ENCODE measurements at places on chromosomes 3 and 15.

GRCh38 chr15:74543043-74543422 is 2.0 kb downstream of the ARID3B start:
- DNase-seq = no peak

DNA sequence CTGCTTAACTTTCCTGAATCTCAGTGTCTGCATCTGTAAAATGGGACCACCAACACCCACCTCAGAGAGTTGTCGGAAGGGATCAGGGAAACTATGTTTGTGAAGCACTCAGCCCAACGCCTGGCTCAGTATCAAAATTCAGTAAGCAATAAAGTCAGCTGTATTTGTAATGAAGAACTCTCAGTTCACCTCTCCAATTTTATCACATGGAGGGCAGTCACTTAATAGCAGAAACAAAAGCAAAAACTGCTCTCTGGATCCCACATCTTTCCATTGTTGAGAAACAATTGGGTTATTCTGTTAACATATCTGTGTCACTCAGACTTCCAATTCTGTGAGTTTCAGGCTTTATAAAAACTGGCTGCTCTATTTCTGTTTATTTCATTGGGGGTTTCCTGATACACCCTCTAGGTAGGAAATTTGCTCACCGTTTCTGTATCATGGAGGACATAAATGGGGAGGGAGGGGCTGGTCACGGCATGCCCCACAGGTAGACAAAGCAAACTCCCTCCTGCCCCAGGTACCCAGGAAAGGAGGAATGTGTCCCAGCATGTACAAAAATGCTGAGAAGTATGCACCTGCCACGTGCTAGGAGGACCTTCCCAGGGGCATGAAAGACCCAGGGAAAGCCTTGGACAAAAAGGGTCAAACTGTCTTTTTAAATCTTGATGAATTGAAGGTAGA is 81.4 kb upstream of the LMOD3 start:
- DNase-seq = no peak

GRCh38 chr15:51751697-51752683 is 593 bp downstream of the TMOD2 start:
- DNase-seq = no peak

GRCh38 chr3:48695393-48695753 is 9.7 kb upstream of the NCKIPSD start:
- DNase-seq = no peak

DNA sequence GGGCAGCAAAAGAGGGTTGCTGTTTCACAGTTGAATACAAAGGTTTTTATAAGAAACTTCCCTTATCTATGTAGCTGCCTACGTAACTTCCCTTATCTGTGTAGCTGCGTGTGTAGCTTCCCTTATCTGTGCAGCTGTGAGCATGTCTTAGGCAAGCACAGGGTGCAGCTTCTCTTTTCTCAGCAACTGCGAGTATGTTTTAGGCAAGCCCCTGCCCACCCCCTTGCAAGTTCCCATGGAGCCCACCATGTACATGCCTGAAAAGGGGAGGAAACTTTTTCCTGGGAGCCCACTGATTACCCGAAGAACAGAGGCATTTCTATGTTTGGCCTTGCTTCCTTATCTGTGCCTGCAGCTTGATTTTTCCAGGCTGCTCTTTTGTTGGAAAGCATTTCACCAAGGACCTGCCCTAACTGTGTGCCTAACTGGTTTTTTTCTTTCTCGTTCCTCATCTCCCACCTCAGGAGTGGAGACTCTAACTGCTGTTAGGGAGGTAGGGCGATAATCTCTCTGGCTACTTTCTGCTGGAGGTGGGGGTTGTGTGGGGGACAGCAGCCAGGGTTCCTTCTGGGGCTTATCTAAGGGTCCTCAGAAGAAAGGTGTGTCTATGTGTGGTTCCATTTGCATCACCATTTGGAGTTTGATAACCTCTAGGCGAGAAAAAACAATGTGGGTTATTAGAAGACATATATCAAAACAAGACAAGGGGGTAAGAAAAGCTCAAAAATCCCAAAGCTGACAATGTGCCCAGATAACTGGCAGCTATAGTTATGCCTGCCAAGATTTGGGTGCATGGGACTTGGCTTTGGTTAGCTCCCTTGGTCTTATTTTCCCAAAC is 26.0 kb downstream of the SORD start:
- no peak for DNase-seq

DNA sequence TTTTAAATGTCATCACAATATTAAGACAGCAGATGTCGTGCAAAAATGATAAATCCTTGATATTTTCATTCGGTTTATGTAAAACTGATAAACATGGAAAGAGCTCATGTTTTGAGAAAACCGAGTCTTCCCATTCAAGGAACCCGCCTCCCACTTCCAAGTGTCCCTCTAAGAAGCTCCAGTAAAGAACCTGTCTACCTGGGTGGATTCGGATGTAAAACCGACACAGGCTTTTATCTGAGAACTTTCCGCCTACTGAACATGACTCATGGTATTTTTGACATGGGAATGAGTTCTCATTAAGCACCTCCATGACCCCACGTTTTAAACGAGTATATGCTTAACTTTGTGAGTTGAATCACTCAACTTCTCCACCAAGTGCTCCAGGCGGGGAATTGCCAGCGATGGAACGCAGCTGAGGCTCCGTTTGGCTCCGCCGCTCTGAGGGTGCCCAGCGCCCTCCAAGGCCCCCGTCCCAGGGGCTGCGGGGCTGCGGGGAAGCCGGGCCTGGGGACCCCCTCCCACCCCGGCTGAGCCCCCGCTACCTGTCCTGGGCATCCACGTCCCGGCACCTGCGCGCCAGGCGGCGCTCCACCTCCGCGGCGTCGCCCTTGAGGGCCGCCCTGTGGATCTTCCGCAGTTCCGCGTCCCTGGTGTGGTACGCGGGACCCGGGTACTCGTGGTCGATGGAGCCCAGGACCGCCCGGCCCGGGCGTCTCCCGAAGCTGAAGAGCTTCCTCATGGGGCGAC is 119.9 kb downstream of the LMLN start:
- peak; percentile 72 for DNase-seq

GRCh38 chr3:51568036-51568435 is 29.5 kb downstream of the RAD54L2 start:
- DNase-seq = no peak

DNA sequence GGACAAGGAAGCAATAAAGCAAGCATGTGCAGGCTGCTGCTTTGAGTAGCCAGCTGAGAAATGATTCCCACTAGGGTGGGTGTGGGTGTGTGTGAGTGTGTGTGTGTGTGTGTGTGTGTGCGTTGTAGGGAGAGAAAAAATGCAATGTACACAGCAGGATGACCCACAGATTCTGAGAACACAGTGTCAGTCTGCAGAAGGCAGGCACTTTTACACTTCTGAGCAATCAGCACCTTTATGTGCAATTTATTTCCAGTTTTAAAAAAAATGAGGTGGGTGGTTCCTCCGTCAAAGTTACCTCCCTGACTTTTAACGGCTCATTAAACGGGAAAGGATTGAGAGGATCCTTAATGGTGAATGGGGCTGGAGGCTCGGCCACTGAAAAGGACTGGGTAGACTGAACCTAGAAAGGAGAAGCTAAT is 38.5 kb upstream of the LIPC start:
- DNase-seq = no peak

DNA sequence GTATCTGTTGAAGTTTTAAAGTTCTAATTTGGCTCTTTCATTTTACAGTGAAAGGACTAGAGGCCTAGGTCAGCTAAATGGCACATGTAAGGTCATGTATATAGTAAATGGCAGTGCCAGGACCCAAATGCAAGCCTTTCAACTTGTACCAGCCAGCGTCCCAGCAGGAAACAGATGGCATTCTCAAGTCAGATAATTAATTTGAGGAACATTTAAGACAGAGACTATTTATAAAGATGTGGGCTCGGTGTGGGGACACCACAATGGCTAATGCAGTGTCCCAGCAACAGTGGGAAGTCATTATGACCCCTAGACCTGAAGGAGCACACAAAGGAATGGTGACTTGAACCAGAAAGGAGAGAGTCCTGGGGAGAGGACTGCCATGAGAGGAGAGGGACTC is 6.1 kb downstream of the MINDY4B start:
- DNase-seq = no peak

- no peak for DNase-seq
Observed at GRCh38 chr3:195172039-195172684, 98.8 kb downstream of the XXYLT1 start.

DNA sequence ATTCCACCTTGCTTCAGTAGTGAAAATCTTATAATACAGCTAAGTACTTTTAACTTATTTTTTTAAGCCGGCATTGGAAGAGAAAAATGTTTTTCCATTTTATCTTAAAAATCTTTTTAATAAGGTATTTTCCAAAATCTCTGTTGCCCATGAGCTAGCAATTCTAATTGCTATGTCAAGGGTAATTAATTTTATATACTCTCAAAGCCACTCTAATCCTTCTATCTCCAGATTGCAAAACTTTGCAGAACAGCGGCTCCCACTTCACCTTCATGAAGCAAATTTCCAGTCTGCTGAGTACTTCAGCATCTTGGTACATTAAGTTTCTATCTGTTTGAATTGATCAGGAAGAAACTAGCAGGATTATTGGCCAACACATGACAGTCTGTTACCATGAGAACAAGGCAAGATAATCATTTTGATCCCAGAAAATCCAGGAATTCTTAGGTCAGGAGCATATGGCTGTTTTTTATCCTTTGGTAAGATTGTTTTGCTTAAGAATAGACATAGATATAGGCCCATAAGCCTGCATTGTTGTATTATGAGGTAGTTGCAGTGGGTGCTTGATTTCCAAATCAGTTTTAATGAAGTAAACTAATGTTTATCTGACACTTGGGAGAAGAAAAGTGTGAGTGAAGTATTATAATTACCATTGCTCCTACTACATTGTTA is 6.0 kb downstream of the TIPARP start:
- no peak for DNase-seq

DNA sequence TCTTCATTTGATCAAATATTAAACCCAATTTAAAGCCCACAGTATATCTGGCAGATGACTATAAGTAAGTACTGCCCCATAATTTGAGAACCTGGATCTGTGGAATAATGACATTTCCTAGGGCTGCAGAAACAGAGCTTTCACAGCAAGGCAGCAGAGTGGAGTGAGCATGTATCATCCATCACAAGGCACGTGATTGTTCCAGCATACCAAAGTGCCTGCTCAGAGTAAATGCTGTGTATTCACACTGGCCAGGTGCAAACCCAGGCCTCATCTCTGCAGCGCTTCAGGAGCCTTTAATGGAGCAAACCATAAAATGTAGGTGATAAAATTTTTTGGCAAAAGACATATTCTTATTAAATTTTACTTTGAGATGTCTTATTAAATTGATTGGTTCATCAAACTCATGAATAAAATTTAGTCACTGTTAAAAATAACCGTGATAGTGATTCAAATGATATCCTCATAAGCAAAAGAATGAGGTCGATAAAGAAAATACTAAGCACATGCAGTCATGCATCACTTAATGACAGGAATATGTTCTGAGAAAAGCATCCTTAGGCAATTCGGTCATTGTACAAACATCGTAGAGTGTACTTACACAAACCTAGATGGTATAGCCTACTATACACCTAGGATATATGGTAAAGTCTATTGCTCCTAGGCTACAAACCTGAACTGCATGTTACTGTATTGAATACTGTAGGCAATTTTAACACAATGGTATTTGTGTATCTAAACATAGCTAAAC is 99.3 kb upstream of the SLC24A5 start:
- DNase-seq = no peak

GRCh38 chr3:152621967-152622810 is 212.7 kb upstream of the P2RY1 start:
- DNase-seq = no peak

- no peak for DNase-seq
Observed at GRCh38 chr15:80326270-80326669, 74.3 kb upstream of the CTXND1 start.

DNA sequence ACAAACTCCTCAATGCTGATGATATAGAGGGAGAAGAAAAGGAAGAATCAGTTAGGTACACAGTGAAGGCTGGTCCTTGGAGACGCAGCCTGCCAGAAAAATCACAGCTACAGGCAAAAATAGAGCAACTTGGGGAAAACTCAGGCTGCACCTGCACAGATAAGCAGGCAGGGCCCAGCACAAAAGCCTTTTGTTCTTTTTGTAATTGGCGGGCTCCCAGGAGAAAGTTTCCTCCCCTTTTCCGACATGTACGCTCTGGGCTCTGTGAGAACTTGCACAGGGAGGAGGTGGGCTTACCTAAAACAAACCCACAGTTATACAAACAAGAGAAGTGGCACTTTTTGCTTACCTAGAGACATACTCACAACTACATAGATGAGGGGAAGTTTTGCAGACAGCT is 813.4 kb upstream of the EPHA6 start:
- DNase-seq = no peak

DNA sequence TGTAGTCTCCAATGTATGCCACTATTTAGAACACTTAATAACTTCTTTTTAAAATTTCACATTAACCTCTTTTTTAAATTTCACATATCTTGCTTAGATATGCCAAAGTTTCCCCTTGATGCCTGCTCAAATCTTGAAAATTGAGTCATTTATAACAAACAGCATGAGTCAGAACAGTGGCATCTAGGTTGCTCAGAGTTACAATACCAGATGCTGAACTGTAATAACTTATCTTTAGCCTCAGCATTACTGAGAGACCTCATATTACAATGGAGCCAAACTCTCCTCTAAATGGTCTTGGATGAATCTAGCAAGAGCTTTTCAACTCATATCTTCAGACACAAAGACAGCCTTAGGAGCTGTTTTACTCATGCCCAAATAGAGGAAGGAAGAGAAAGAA is 439.3 kb upstream of the ARPP21 start:
- DNase-seq = no peak

GRCh38 chr3:33749546-33750210 is 31.6 kb upstream of the CLASP2 start:
- DNase-seq = no peak

DNA sequence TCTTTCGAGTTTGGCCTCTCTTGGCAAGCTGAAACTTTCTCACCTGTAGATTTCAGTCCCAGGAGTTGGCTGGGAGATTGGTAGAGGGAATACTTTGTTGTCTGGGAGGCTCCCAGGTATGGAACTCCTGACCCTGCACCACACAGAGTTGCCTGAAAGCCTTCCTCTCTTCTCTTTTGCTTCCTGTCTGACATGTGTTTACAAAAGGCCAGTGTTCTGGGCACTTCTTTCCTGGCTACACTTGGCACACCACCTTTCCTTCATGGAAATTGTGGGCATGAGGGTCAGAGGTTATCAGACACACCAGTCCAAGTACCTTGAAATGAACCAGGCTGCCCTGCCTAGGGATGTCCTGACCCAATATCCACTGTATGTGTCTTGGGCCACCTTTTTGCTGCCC is 123.7 kb downstream of the ABHD5 start:
- DNase-seq = no peak

- peak; percentile 20 for DNase-seq
Observed at GRCh38 chr3:52527039-52527731, 6.5 kb downstream of the NT5DC2 start.

GRCh38 chr15:59150185-59150584 is 45.2 kb downstream of the CCNB2 start:
- DNase-seq = no peak

DNA sequence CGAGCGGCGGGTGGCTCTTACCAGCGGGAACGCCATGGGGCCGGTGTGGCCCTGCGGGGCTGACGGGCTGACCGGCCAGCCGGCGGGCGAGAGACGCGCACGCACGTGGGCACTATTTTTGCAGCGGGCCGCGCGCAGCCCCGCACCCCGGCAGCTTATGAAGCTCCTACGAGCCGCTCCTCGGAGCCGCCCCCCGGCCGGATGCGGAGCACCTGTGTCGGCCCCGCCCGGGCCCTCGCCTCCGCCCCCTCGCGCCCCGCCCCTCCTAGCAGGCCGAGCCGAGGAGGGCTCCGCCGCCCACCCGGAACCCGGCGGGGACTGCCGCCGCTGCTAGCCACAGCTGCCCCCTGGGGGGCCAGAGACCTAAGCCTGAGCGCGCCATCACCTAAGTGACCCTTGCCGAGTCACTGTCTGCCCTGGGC is 683 bp upstream of the CPEB1 start:
- peak; percentile 67 for DNase-seq
